ENCODE measurements at places on chromosomes 16 and 17.
A peak's percentile ranks its signal among the peaks of the same experiment; 100 is the strongest.

GRCh38 chr17:72506773-72507172 is 386.0 kb downstream of the SOX9 start:
- no peak for DNase-seq

DNA sequence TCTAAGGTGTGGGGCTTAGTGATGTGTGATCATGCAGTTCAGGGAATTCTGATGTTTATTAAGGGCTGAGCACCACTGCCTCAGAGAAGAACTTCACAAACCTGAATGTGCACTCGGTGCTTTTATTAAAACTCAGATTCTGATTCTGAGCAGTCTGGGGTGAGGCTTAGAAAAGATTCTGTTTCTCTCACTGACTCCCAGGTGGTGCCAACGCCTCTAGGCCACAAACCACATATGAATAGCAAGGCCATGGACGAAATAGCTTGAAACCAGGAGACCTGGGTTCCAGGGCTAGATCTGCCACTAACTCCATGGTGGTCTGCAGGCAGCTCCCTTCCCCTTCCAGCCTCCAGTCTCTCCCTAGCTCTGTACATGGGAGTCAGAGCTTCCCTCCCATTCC is 169.1 kb downstream of the HS3ST3B1 start:
- DNase-seq, result no peak

GRCh38 chr17:47265983-47266541 is 12.4 kb downstream of the ITGB3 start:
- DNase-seq, result peak; percentile 13

DNA sequence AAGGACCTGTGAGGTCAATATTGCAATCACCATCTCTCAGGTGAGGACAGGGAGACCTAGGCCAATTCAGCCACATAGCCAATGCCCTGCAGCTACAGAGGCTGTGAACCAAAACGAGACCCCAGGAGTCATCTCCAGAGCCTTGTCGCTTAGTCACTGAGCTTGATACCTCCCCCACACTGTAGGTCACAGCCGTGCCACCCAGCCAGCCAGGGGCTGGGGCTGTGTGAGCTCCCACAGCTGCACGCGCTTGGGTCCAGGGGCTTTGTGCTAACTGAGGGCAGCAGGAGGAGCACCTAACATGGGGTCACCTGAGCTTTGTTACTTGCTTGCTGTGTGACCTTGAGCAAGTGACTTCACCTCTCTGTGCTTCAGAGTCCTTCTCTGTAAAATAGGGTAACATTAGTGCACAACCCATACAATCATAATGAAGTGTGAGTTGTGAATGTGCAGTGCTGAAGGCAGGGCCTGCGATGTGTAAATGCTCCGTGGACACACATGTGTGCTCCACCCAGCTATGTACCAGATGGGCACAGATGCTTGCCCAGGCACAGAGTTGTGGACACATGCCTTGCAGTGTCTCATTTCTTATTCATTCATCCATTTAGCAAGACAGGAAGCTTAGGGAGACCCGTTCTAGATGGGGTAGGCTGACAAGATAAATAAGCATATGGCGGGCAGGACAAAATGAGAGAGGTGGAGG is 25.9 kb downstream of the SBK1 start:
- no peak for DNase-seq

- DNase-seq, result no peak
Measured at GRCh38 chr16:86857807-86858206, 279.5 kb downstream of the FOXL1 start.

DNA sequence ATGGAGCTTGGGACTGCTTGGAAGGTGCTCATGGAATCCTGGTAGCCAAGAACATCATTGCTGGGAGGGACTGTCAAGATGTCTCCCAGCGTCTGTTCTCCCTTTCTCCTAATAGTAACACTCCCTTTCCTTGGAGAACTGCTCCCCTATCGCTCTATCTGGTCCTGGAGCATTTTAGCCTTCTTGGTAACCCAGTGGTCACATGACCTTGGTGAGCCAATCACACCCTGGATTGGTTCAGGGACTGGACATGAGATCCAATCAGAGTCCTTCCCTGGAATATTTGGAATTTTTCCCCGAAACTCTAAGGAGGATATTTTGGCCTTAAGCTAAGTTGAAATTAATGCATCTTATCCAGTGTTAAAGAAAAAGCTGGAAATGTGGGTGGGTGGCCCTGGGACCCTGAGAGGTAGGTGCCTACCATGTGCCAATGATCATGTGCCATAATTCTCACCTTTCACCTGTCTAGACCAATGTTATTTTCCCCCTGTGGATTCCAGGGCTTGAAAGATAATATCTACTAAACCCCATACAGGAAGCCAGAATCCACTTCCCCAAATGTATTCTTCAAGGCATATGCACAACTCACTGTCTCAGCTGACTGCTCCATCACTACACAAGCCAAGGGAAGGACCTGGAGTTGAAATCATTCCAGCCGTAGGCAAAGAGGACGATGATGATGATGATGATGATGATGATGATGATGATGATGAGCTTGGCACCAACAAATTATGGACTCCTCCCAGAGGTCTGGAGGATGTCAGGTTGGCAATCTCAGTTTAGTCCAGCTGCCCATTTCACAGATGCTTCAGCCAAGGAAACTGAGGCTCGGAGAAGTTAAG is 193.2 kb downstream of the RAB11FIP4 start:
- DNase-seq, result no peak

DNA sequence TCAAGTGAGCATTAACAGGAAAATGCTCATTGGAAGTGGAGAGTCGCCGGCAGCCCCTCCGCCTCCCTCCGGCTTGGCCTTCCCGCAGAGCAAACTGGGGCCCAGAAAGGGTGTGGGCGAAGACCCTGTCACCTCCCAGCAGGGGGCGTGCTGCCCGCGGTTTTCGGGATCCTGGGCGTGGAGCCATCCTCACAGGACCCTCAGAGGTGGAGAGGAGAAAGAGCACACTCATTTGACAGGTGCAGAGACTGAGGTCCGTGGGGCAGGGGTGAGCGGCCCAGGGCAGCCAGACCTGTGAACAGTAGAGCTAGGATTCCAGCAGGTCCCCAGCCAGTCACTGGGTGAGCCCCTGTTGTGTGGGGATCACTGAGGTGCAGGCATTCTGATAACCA is 1002.9 kb downstream of the KCNJ18 start:
- no peak for DNase-seq
